Colonic mucosa (tissue), 4 donors: ENCODE measurements at places on chromosomes 7 and 10. TPM values are rescaled to one million over a fixed set of nuclear protein-coding genes. Genes with fewer than 3 reads are reported as not detected.

DNA sequence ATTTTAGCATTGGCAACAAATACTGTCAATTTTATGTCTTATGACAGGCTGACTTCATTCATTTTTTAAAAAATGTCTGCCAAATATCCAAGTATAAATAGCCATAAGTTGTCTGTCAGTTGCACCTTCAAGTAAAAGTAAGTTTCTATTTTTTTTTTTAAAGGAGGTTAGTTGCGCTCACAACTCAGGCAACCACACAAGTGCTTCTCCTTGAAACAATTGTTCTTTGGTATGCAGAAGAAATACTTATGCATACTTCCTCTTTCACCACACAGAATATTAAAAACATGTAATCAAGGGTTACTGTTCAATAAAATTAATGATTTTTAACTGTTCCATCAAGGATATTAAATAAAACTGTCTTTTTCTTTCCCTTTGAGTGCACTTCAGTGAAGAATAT is 97.9 kb downstream of the RTKN2 start:
- DNase-seq = no peak

DNA sequence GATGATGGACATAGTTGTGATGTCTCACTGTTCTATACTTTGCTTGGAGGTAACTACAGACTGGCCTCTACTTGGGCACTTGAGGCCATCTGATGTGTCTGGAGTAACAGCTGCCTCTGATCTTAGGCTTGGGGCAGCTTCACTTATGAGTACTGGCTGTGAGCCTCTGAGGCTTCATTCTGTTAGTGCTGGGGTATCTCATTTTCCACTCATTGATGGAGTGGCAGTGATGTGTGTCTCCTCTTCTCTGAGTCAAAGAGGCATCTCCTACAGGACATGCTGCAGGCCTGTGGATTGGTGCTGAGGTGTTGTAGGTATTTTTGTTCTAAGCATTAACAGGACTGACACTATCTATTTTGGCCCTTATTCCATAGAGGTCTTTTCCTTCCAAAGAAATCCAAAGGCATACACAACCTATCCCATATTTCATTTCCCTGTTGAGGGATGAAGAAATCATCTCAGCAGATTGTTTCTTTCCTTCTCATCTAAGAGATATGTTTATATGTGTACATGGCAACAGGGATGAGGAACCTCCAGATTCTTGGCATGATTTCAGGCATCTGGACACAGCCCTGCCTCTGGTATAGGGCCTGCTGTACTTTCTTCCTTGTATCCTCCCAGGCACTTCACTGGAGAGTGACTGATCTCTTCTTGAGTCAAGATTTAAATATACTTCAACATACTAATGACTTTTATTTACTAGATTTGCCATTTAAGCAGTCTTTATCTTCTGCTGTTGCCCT is 65.7 kb upstream of the NOBOX start:
- no peak for DNase-seq

GRCh38 chr10:66604195-66604594 is 321.6 kb upstream of the LRRTM3 start:
- DNase-seq = no peak

GIMAP8 gene
- 4.5 TPM for total RNA-seq

UNCX gene
- total RNA-seq = not detected
